NCI-H187 treated with DMSO at 0.1 percent for 48 hours (cell line): ENCODE measurements at places on chromosomes 12 and 14.
A peak's percentile ranks its signal among the peaks of the same experiment; 100 is the strongest.

DNA sequence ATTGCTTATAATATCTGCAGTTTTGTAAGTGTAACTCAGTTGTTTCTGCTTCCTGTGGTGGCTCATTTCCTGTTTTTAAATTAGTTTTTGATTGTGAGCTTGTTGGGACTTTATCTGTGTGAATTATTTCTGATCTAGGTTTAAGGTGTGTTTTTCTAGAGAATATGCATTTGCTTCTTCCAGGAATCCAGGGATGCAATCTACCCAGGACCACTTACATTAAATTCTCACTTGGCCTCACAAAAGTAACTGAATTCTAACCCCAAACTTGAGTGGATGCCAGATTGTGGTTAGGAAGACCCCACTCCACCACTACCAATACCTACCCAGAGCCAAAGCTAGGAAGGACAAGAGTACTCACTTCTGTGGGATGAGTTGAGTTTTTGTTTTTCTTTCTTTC, 11.9 kb downstream of the STYX start:
- DNase-seq = no peak

DNA sequence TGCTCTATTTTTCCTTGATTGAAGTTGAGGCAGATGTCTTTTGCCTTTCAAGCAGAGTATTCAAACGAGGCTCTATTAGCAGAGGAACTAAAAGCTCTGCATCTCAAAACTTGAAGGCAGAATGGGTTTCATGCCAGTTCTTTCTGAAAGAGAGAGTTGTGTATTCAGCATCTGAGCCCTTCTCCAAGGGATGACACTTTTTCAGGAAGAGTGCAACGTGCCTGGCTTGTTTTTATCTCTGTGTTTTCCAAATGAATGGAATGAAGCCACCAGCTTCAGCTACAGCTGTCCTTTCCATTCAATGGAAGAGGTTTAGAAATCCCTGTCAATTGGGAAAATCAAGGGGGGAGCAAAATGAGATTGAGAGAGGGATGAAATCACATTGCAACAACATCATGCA, 14.6 kb downstream of the BEST3 start:
- DNase-seq = no peak

- DNase-seq = no peak
These were observed 4.0 kb upstream of the ARF3 start for GRCh38 chr12:48961331-48961730.

DNA sequence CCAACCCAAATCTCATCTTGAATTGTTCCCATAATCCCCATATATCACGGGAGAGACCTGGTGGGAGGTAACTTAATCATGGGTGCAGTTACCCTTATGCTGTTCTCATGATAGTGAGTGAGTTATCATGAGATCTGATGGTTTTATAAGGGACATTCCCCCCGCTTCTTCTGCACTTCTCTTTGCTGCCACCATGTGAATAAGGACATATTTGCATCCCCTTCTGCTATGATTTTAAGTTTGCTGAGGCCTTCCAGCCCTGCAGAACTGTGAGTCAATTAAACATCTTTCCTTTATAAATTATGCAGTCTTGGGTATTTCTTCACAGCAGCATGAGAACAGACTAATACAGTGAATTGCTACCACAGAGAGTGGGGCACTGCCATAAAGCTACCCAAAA, 179.1 kb downstream of the LRIG3 start:
- DNase-seq = no peak

DNA sequence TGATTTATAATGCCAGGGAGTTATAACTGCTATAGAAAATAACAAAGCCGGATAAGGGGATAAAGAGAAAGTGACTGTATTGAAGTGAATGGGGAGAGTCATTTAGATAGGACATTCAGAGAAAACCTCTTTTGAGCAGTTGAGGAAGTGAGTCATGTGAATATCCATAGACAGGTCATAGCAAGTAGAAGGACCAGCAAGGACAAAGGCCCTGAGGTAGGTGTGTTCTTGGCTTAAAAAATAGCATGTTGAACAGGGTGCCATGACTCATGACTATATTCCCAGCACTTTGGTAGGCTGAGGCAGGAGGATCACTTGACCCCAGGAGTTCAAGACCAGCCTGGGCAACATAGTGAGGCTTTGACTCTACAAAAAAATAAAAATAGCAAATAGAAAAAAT, 51.5 kb upstream of the RAP1B start:
- no peak for DNase-seq

DNA sequence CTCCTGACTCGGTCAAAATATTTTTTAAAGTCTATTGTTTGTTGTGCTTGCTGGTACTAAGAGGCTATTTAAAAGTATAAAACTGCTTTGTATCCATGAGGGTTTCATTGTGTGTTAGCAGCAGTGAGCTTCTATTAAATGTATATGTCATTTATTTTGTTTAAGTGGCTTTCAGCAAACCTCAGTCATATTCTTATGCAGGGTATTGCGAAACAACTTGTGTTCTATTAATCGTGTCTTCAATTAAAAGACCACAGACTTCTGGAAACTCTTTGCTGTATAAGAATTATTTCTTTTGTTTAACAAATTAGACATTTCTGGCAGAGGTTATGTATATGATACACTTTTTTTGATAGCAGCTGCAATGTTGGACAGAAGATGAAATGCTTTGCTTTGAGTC, 6.5 kb downstream of the IAPP start:
- DNase-seq = no peak

GRCh38 chr12:7793211-7793610, 4.0 kb downstream of the NANOG start:
- no peak for DNase-seq

- DNase-seq = no peak
These were observed 121.9 kb downstream of the ESRRB start for GRCh38 chr14:76497550-76498462.

DNA sequence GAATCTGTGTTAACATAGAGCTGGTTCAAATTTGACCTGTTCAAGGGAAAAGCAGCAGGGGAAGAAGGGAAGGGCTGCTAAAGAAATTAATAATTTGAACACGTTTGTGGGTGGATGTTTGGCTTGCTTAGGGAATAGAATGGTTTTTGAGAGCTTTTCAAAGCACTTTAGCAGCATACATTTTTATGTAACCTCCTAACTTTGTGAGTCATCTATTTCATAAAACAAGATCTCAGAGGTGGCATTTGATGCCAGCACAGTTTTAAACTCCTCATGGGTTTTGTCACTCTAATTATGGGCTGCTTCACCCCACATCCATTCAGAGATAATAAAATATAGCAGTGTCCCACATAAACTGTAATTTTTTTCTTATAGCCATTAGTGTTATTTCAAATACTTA, 143.8 kb downstream of the ACSS3 start:
- no peak for DNase-seq

DNA sequence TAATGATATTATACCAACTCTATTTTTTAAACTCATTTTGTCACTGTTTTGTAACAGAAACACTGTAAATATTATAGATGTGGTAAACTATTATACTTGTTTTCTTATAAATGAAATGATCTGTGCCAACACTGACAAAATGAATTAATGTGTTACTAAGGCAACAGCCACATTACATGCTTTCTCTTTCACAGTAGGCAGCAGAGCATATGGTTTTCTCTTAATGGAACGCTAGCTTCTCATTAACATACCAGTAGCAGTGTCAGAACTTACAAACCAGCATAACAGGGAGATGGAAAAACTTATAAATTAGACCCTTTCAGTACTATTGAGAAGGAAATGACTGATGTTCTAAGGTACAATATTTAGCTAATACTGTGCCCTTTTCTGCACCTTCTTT, 398.8 kb downstream of the PRKD1 start:
- DNase-seq = peak; percentile 54

GRCh38 chr12:94704452-94705306, 54.3 kb upstream of the TMCC3 start:
- no peak for DNase-seq
